H7 (cell line): ENCODE measurements at places on chromosomes 3 and 15. TPM values are rescaled to one million over a fixed set of nuclear protein-coding genes. Genes with fewer than 3 reads are reported as not detected.

The ZNF660 gene
- 2.6 and 4.2 TPM in 2 replicates for total RNA-seq

The RAF1 gene
- 158 and 164 TPM in 2 replicates for total RNA-seq

The SAMD7 gene
- not detected in 2 replicates for total RNA-seq

The ZNF860 gene
- total RNA-seq: 0.85 and 1.5 TPM in 2 replicates

The ZNF621 gene
- 6.4 and 9.4 TPM in 2 replicates for total RNA-seq

DNA sequence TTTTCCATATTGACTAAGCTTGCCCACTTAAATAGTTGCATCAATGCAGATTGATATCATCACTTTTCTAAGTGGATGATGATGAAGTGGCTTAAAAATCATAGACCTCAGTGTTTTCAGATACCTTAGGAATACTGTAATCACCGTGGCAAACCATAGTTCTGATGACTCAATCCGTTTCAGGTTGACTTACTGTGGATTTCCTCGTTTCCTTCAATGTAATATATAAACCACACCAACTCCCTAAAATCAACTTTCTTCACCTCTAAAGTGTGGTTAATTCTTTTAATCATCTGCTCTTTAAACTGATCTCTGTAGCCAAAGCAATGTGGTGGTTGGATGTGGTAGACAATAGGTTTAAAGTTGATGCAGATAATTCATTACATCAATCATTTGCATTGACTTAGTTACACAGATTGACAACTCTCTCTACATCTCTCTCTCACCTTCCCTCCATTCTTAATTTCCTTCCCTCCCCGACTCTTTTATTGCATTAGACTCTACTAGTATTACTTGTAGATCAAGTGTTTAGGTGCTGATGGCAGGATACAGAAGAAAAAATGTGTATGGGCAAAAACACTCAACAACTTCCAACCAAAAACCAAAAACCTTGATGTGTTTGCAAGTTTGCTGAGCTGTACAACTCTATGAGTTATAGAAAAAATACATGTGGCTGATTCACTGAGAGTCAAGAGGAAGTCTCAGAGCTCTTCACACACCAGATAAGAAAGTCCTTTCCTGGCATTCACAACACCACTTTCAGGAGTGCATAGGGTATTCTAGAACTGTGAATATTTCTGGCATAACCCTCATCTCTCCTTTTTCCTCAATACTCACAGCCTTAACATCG lies 243.5 kb downstream of the NFKBIZ start:
- DNase-seq: no peak

GRCh38 chr3:146100825-146101444 lies 60.0 kb downstream of the PLOD2 start:
- DNase-seq: no peak

DNA sequence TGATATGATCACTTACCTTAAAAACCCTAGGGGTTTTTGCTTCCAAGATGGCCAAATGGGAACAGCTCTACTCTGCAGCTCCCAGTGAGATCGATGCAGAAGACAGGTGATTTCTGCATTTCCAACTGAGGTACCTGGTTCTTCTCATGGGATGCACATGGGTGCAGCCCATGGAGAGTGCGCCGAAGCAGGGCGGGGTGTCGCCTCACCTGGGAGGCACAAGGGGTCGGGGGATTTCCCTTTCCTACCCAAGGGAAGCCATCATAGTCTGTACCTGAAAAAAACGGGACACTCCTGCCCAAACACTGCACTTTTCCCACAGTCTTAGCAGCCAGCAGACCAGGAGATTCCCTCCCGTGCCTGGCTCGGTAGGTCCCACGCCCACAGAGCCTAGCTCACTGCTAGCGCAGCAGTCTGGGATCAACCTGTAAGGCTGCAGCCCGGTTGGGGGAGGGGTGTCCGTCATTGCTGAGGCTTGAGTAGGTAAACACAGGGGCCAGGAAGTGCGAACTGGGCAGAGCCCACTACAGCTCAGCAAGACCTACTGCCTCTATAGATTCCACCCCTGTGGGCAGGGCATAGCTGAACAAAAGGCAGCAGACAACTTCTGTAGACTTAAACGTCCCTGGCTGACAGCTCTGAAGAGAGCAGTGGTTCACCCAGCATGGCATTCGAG lies 78.6 kb downstream of the CTNNB1 start:
- no peak for DNase-seq
